ENCODE measurements at places on chromosomes 2 and 18.

DNA sequence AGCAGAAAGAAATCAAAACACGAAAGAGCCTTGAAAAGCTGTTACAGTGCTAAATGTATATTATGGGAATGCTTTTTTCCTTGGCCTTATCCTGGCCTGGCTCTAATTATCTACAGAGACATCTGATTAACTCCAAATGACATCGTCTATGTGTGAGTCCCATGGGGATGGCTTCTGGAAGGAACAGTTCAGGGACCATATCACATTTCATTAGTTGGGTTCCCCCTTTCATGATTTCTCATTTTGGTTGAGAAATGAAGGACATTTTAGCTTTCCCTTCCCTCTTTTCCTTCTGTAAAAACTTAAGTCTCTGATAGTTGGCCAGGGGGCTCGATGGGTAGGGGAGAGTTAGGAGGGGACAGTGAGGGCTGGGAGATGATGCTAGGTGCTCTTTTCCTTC lies 116.7 kb downstream of the PRKCE start:
- DNase-seq = no peak

DNA sequence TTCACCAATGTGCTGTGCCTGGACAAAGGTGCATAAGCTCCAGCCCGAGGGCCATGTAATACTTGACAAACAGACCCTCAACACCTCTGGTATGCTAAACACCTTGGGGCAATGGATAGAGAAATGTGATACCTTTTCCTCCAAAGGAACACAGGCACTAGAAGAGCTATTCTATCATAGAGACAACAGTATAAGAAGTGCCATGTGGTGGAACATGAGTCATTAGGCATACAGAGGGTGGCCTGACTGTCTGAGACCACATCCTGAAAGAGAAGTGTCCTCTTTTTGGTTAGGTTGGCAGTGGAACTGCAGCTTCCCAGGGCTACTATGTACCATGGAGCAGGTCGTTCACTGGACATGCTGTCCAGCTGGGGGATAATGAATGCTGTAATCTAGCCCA lies 153.9 kb downstream of the INSIG2 start:
- no peak for DNase-seq

DNA sequence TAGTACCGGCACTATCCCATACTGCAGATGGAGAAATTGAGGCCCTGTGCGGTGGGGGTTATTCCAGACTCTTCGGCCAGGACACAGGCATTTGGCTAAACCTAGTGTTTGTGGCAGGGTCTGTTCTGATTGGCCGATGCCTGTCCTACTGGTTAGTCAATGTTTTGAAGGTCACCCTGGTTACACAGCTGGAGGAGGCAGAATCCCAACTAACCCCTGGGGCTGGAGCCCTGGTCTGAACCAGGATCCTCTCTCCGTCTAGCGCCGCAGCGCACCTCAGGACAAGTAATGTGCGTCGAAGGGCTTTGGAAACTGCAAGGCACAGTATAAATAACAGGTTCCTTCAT lies 19.4 kb downstream of the TEX44 start:
- DNase-seq = no peak

DNA sequence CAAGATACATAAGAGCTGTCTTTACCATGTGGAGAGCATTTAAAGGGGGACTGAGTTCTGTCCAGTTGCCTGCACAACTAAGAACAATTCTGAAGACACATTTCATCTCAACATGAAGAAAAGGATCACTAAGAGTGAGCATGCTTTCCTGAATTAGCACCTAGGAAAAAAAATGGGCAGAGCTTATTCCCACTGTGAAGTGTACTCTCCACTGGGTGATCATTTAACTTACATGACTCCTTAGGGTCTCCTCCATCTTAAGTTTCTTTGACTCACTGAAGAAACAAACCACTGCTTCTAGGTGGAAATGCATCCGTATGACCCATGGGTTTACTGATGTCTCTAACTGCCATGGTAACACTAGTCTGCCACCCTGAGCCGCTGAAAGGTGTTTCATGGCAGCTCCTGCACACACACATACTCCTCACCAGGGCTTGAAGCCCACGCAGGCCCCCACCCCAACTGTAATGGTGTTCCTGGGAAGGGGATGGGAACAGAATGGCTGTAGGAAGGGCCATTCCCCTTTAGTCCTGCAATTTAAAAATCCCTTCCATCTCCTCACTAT lies 27.1 kb downstream of the HDLBP start:
- no peak for DNase-seq

GRCh38 chr2:188668017-188668680 lies 306.0 kb upstream of the COL3A1 start:
- DNase-seq = no peak

DNA sequence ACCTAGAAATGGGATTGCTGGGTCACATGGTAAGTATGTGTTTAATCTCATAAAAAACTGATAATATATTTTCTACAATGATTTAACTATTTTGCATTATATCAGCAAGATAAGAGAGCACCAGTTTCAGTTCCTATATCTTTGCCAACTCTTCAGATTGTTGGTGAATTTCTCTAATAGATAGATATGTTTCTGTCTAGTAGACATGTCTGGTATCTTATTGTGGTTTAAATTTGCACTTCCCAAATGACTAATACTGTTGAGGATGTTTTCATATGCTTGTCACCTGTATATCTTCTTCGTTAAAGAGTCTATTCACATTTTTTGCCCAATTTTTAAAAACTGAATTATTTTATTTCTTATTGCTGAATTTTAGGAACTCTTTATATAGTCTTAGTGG lies 113.8 kb upstream of the UXS1 start:
- DNase-seq = no peak

- DNase-seq = no peak
Measured at GRCh38 chr18:77298172-77298571, 48.5 kb downstream of the GALR1 start.

DNA sequence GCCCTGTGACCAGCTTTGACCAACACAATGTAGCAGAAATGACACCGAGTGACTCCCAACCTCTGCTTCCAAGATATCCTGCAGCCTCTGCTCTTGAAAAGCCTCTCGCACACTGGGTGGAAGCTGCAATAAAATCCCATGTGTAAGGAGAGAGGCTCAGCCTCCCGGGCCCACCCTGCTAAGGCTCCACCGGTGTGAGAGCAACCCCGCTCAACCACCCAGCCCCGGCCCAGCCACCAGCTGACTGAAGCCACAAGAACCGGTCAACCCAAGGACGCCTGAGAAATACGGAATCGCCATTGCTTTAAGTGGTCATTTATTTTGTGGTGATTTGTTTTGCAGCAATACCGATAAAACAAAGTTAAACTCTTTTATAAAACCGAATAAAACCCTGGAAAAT lies 452.8 kb upstream of the SMIM21 start:
- no peak for DNase-seq

DNA sequence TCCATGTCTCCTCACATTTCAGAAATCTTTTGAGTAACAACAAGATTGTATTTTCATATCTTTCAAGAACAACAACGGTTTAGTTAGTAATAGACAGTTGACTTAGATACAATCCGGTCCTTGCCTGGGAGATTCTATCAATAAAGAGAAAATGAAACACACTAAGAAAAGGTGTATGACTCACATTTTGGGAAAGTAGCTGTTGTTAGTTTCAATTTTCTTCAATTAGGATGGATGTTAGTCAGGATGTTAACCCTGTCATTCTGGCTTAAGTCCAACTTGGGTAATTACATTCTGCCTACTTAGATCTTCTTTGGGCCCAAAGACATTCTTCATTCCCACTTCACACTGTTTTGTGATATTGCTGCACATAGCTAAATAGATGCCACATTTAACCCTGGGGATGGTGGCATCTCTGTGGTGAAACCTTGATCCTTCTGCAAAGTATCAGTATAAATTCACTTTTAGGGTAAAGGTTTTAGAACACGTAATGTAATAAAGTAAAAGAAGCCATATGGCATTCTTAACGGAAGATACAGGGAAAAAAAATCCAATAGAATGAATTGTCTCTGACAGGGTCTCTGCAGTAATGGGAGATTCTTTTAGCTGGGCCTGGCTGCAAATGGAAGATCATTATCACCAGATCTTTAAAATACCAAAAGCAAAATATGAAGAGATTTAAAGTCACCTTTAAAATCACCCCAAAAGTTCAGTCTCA lies 365.5 kb downstream of the FIGN start:
- DNase-seq = no peak

DNA sequence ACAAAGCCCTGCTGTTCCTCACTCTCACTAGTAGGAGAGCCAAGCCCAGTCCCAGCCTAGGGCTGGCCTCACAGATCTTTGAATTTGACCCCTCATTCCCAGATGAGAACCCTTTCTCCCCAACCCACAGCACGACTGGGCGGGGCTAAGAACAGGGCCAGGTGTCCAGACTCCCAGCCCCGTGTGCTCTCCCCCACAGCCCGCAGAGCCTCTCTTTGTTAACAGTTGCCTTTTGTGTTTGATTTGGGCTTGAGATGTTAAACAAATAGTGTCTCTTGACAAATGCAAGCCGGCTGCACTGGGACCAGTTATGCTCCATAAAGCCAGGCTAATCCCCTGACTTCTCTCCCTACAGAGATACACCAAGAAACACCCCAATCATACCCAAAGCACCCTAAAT lies 4.7 kb upstream of the KCNK3 start:
- DNase-seq = no peak

GRCh38 chr2:48852938-48853337 lies 97.4 kb upstream of the LHCGR start:
- DNase-seq = no peak

- no peak for DNase-seq
Measured at GRCh38 chr2:231524477-231525247, 5.6 kb downstream of the NMUR1 start.

- DNase-seq = no peak
Measured at GRCh38 chr18:76265497-76266235, 229.4 kb downstream of the ZNF516 start.

GRCh38 chr2:171810422-171811244 lies 83.4 kb downstream of the SLC25A12 start:
- no peak for DNase-seq

DNA sequence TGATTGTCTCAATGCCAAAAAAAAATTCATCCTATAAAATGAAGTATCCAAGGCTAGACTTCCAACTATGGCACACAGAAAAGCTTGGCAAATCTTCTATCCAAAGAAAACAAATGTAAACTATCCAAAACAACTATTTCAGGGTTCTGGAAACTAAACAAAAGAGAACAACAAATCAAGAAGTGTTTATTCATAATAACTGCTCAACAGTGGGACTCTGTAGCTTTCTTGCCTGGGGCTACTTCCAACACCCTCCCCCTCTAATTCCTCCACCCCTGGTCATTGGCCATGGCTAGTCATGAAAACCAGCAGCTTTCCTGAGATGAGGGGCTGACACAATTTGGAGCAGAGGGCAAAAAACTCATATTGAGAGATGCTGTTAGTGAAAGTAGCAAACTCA lies 107.0 kb downstream of the EXOC6B start:
- DNase-seq = no peak

DNA sequence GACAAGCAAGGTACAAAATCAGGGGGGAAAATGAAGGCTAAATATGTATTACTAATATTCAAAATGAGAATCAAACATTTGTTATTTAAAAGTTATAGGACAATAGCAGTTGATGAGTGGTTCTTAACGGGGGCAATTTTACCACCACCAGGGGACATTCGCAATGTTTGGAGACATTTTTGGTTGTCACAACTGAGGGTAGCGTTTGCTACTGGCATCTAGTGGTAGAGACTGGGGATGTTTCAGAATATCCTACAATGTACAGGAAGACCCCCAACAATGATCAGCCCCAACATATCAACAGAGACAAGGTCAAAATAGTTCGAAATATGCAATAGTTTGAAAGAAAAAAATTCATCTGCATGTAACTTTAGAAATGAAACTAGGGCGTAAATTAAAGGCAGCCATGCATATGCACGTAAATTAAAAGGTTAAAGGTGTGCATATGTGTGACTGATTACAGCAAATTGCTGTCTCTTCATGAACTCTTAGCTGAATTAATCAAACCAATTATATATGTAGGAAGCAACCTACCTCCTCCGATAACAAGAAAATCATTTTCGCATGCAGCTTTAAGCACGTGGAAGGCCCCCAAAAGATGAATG lies 61.2 kb upstream of the CUL3 start:
- DNase-seq = no peak

DNA sequence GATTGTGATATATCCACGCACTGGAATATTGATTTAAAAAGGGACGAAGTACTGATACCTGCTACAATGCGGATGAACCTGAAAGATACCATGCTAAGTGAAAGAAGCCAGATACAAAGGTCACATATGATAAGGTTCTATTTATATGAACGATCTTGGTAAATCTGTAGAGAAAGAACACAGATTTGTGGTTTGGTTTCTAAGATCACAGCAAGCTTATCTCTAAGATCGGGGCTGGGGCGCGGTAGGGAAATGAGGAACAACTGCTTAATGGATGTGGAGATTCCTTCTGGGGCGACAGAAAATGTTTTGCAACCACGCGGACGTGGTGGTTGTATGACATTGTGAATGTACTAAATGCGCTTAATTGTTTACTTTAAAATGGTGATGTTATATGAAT lies 60.1 kb downstream of the NEDD4L start:
- no peak for DNase-seq

GRCh38 chr2:24087032-24087431 lies 2.4 kb upstream of the TP53I3 start:
- no peak for DNase-seq

GRCh38 chr2:98507891-98508708 lies 63.4 kb downstream of the INPP4A start:
- DNase-seq = no peak

- DNase-seq = no peak
Measured at GRCh38 chr2:200455958-200456421, 53.9 kb downstream of the KCTD18 start.

- no peak for DNase-seq
Measured at GRCh38 chr2:8151888-8152287, 530.0 kb upstream of the ID2 start.

DNA sequence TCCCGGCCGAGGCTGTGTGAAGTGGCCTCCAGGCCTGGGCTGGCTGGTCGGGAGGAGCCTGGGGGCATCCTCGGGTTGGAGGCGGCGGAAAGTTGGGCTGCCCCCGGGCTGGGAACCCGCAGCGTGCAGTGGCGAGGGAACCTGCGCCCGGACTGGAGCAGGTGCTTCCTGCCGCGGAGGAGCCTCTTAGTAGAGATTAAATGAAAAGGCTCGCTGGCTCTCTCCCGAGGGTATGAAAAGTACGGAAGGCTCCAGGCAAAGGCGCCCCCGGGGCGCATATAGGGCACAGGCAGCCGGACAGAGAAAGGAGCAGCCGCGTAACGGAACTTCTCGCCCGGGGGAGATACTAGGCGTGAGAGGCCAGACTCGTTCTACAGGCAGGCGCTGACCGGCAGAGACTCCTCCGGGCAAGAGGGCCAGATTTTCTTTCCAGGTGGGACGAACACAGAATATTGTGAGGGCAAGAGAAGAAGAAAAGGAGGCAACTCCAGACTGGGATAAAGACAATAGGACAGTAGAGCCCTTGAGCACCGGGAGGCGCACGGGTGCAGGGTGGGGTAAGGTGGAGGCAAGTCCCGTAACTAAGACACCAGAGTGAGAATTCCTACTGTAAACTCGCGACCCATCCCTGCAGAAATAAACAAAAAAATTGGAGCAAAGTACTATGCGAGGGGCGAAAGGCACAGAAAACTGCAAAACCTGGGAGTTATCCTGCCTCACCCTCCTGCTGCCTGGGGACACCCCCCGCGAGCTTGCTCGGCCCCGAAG lies 816 bp downstream of the CDH2 start:
- no peak for DNase-seq

GRCh38 chr2:121330921-121331320 lies 45.9 kb upstream of the TFCP2L1 start:
- DNase-seq = no peak

Measured in CD8-positive, alpha-beta memory T cell (primary cell).